ENCODE measurements at places on chromosomes 6 and 20.

DNA sequence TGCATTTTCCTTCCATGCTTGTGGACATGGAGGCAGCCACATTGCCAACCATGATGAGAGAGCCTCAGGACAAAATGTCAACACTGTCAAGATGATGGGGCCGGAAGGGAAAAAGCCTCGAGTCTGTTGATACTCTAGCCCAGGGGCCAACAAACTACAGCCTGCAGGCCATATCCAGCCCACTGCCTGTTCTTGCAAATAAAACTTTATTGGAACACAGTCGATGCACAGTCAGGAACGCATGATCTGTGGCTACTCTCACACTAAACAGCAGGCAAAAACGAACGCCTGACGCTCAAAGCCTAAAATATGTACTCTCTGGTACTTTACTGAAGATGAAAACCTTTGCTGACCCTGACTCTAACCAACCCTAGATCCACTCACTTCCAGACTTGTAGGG is 72.3 kb downstream of the BMP7 start:
- no peak for DNase-seq

DNA sequence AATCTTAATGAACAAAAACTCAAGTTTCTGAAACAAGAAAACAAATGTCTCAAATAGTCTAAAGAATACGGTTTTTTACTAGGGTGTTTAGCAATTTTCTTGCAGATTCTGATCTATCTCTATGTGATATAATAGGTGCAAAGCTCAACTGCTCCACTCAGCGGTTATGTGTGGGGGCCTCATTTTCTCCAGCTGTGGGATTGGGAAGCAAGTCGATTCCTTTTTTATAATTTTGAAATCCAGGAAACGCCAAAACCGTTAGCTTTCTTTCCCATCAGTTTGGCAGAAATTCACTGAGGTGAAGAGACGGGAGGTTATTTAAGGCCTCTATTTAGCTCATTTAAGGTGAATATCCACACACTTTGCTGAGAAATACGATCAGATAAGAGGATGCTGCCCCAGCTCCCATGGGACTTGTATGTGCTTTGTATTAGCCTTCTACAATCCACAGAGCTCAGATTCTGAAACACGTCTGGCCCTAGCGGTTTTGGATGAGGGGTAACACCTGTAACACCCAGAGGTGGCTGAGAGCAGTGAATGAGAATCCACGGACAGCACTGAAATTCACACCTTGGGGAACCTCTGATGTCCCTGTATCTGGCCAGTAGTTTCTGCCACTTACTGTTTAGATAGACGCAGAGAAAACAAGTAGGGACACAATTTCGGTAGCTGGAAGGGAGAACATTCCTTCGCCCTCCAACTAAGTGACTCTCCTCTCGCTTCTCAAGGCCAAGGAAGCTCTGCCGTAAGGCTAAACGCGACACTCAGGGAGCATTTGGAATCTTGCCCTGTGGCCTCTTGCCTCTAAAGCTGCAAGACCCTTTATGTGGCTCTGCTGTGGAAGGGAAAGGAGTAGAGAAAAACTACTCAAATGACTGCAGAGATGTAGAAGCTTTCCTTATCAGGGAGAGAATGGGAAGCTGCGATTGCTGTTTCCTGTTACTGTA is 6.5 kb upstream of the BCAS4 start:
- DNase-seq, result no peak

DNA sequence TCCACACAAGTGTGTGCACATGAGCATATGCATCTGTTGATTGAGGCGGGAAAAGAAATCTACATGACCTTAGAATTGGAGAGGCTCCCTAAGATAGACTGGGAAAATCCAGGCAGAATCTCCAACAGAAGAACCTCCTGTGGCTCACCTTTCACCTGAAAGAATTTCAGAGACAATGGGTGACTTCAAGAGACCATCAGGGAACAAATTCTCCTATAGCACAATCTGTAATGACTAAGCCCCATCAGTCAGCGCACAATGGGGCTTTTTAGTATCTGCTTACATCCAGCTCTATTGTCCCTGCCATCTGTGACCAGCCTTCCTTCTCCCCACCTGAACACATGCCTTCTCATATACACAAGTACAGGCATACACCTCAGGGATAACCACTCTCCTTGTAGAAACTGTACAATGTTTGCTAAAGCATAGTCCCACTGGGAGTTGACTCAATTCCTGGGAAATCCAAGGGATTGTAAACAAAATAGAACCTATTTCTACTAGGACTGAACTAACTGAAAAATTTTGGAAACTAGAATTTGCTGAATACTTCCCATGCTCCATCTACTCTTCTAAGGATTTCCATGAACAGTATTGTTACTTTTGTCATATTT is 150.8 kb upstream of the STXBP5 start:
- DNase-seq, result no peak

DNA sequence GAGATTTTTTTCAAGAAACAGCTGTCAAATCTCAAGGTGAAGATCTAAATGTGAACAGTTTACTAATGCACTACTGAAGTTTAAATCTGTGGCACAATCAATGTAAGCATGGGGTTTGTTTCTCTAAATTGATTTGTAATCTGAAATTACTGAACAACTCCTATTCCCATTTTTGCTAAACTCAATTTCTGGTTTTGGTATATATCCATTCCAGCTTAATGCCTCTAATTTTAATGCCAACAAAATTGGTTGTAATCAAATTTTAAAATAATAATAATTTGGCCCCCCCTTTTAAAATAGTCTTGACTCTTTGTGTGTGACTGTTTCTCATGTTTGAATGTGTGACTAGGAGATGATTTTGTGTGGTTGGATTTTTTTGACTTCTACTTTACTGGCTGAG is 4.0 kb downstream of the PNRC1 start:
- DNase-seq, result no peak

GRCh38 chr20:30594112-30594511 is 663.4 kb upstream of the DEFB115 start:
- no peak for DNase-seq

- DNase-seq, result peak; percentile 58
Observed at GRCh38 chr20:25739615-25740320, 43.1 kb upstream of the ZNF337 start.

- DNase-seq, result no peak
Observed at GRCh38 chr20:1790386-1790785, 104.8 kb upstream of the SIRPA start.

GRCh38 chr20:58461899-58462298 is 53.3 kb downstream of the APCDD1L start:
- no peak for DNase-seq

DNA sequence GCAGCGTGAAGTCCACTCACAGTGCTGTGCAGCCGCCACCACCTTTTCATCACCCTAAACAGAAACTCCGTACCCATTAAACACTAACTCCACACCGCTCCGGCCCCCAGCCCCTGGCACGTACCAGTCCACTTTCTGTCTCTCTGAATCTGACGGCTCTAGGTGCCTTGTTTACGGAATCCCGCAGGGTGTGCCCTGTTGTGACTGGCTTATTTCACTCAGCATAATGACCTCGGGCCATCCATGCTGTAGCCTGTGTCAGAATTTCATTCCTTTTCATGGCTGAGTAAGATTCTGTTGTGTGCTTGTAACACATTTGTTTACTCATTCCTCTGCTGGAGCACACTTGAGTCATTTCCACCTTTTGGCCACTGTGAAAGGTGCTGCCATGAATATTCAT is 18.0 kb downstream of the TCFL5 start:
- DNase-seq, result no peak

DNA sequence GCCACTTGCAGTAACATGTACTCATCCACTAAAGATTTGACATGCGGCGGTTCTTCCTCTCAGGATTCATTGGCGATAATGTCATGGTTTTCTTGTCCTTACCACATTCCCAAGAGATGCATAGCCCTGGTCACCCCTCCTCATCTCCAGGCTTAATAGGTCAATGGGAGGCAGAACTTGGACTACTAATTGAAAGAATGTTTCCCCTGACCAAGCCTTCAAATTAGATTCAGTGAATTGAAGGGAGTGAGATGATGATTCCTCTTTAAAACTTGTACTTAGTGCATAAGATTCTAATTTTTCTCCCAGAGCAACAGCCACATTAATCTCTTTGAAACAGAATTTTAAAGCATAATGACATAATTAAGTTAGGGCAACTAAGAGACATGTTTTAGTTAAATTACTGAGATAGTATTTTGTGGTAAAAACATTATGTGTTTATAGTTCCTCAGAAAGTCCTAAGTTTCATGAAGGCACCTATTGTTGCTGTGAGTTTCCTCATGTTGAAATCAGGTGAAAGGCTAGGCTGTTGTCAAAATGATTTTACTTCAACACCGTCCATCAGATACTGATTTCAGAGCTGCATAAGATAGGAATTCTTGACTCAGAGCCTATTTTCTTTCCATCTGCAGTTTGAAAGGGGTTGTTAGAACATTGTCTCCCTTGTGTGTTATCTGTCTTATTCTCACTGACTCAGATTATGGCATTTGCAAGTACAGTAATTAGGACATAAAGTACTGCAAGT is 48.5 kb downstream of the STK4 start:
- DNase-seq, result no peak

GRCh38 chr6:2917801-2918445 is 14.8 kb upstream of the SERPINB9 start:
- no peak for DNase-seq

GRCh38 chr20:63635431-63636141 is 8.7 kb upstream of the GMEB2 start:
- no peak for DNase-seq

DNA sequence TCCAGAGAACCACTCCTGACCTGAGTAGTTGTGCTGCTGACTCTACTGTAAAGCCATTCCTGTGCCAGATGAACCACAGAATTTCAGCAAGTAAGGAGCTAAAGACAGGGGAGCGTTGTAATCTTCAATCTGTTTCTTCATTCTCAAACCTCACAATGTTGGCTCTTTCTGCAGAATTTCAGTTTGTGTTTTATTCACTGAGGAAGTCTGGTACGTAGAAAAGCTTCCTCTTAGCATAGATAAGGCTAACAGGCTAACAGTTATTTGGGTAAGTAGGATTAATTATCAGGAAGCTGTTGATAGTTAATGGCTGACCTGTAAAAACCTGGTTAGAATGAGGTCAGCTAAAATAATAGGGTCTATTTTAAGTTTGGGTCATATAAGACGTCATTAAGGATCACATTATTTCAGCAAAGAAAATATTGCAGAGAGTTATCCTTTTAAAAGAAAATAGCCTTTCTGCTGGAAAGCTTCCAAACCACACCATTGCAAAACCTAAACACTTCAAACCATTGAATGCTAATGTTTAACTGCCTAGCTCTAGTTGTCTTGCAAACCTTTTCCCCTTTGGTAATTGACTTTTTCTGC is 14.1 kb upstream of the TENT5A start:
- peak; percentile 53 for DNase-seq

DNA sequence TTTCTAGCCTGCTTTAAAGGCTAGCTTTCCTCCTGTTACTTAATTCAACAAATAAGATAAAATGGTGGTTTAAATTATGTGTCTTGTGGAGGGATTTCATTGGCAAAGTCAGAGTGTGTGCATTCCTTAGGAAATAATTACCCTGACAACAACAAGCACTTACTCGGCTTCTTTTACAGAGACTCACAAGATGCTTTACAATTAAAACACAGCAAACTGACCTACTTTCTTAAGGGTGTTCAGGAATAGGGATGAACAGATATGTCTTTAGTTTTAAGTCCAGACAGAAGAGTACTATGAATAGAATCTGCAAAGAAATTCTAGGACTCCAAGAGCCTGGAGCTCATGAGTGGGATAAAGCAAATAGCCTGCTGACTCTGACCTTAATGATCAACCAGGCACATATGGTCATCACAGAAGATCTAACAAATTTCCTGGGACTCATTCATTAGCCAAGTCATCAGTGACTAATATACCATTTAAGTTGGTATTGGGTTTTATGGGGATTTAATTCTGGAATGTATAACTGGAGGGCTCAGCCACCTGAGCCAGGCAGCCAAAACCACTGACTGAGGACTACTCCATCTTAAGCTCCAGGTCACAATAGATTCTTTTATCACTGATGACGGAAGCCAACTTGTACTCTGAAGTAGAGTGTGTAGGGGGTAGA is 161.8 kb upstream of the RIMS1 start:
- DNase-seq, result no peak

- no peak for DNase-seq
Observed at GRCh38 chr6:80767808-80768207, 661.3 kb downstream of the BCKDHB start.

GRCh38 chr6:4935486-4935885 is 68.4 kb downstream of the RPP40 start:
- DNase-seq, result no peak

DNA sequence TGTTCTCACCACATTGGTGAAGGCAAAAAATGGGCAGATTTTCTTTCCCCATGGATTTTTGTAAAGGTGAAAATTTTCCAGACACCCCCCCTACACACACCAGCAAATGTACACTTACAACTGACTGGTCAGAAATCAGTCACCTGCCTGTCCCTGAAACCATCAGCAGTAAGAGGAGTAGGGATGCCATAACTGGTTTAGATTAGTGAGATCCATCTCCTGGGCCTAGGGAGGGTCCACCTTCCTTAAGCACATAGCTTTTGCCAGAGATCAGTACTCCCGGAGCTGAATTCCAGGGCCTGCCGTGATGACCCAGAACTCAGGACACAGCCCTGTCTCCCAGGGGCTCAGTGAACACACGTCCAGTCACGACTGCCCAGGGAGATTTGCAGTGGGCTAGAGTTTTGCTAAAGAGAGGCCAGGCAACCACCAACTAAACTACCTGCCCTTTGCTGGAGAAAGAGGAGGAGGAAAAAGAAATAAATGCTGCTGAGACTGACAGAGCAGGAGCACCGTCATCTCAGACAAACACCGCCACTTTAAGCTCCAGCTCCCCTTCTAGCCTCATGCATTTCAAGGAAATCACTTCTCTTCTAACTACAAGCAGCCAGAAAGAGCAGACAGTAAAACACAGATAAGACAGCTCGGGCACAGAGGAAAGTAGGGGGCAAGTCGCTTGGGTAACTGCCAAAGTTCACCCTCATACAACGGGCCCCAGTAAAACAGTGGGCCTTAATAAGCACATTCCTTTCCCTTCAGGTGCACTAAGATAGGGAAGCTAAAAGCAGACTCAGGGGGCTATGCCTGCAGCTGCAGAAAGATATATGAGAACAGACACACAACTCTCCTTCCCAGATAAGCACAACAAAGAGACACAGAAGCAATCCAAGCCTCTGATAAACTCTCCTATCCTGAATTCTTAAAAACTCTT is 82.6 kb upstream of the SPTLC3 start:
- DNase-seq, result no peak

DNA sequence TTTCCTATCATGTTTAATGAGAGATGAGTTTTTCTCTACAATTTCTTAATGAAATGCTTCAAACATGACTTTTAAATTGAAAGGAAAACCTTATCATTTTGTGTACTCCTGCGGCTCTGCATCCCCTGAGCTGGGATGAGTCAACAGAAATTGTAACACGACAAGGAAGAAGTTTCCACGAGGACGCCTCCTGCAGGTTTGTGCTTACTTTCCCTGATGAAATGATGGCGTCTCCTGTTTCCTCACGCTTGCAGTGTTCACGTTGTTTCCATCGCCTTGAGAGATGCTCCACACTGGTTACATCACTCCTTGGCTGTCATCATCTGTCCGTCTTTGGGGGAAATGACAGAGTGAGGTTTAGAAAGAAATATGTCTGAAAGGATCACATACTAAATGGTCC is 233.7 kb upstream of the ZFP64 start:
- DNase-seq, result no peak

GRCh38 chr20:45467861-45468260 is 1.7 kb upstream of the WFDC2 start:
- peak; percentile 86 for DNase-seq

Data from DMS153 (cell line).